Activated T-helper 17 cell treated with anti-CD3 and anti-CD28 coated beads, Interleukin-2, amount 50 U/mL, for 72 hours (primary cell): ENCODE measurements at places on chromosomes 5 and 9. TPM values are rescaled to one million over a fixed set of nuclear protein-coding genes. Genes with fewer than 3 reads are reported as not detected.

Gene CBY3
- not detected for total RNA-seq

Gene TMEFF1
- not detected for total RNA-seq

Gene PCDHA4
- not detected for total RNA-seq

Gene UBE2D2
- total RNA-seq: 270 TPM

Gene C7
- not detected for total RNA-seq
